Activated T-cell treated with anti-CD3 and anti-CD28 coated beads for 48 hours (primary cell): ENCODE measurements at places on chromosomes 1 and 21.

DNA sequence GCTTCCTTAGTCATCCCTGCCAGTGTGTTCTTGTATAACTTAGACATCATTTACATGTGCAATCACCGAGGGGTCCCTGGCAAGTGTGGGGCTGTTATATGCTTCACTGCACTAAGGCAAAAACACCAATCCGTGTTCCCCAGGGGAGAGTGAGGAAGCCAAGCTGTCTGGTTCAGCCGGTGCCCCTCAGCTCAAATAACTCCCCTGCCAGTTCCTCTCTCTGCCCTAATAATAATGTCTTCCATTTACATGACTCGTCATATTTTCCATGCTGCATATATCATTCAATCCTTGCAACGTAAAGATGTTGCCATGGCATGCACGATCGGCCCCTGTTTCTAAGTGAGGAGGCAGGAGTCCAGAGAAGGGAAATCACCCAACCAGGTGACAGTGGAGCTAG, 24.4 kb upstream of the NDC1 start:
- no peak for DNase-seq

GRCh38 chr1:245516284-245516759, 361.5 kb downstream of the KIF26B start:
- no peak for DNase-seq

- DNase-seq = peak; percentile 64
These were observed 60.3 kb downstream of the STUM start for GRCh38 chr1:226608699-226609505.

GRCh38 chr1:22983944-22984343, 11.3 kb upstream of the LACTBL1 start:
- no peak for DNase-seq

- DNase-seq = no peak
These were observed 26.6 kb upstream of the DNM3 start for GRCh38 chr1:171814692-171815091.

DNA sequence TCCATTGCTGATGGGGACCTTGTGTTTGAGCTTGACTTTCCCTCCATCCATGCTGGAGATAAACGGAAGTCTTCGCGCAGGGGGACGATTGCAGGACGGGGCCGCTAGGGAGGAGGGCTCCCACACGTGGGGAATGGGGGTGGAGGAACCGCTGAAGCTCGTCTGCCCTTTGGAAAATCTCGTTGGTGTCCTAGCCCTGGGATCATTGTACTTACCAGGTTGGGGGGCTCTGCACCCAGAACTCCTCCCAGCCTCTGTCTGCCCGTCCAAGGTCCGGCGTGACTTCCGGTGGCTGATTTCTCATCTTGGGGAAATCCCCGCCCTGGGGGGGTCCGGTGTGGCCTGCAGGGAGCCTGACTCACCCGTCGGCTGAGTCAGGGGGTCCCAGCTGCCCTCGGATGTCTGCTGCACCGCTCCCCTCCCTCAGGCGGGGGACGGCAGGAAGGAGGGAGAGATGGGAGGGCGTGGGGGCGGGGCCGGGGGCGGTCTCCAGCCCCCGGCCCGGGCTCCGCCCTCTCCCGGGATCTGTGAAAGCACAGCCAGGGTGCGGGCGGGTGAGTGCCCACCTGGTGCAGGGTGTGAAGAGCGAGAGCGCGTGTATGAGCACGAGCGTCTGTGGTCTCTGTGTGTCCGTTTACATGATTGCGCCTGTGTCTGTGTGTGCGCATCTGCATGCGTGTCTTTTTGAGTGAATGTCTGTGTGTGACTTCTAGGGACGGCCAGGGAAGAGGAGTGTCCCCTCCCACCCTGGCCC, 35.8 kb downstream of the PIK3CD start:
- DNase-seq = peak; percentile 66

GRCh38 chr1:190353538-190354101, 124.0 kb downstream of the BRINP3 start:
- no peak for DNase-seq

GRCh38 chr1:160740133-160740688, 1.2 kb downstream of the SLAMF7 start:
- no peak for DNase-seq

DNA sequence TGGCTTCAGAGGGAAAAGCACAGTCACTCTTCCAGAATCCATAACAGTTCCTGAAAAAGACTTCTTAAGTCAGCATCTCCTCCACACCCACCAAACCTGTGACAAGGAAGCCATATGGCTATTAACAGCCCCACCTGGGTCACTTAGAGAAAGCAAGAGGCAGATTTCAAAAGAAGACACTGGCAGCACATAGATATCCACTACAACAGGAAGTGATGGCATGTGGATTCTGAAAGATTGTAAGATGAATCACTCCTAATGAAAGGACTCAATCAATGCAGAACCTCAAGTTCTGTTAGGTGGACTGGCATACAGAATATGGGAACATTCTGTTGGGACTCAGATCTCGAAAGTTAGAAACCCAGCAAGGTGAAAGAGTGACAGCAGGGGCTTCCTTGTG, 365.9 kb downstream of the TGFB2 start:
- DNase-seq = no peak

DNA sequence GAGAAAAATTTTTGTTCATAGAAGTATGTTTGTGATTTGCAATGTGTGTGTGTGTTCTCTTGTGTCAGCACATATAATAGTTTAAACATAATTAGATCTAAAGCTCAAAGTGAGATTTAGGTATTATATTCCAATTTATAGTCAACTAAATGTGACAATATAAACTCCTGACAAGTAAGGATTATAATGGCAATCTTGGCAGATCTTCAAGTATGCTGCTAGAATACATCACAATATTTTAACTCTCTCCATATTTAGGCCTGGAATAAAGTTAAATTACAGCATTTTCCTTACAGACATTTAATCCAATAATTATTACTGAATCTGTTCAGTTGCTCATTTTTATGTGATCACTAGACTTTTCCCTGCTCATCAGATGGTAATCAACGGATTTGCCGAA, 65.8 kb downstream of the LYPLAL1 start:
- DNase-seq = no peak

- DNase-seq = no peak
These were observed 699.8 kb downstream of the PTPRU start for GRCh38 chr1:29936031-29936544.

- no peak for DNase-seq
These were observed 213.7 kb downstream of the ASTN1 start for GRCh38 chr1:176950736-176951324.

GRCh38 chr21:38646213-38646837, 148.0 kb upstream of the ERG start:
- DNase-seq = peak; percentile 31

DNA sequence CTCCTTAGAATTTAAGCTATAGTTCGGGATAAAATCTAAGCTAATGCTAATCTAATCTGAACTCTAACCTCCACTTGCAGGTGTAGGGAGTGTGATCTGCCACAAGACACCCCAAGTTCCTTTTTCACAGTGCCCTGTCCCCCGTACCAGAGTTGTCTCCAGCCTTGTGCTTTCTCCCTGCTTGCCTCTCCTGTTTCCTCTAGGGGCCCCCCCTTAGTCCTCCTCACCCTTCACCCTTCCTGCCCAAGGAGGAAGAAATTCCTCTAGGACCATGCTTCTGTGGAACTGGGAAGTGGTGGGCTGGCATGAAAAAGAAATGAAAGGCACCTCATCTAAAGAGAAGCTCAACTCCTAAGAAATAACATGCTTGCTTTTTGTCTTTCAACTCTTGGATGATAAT, 50.2 kb upstream of the BCL9 start:
- DNase-seq = no peak

GRCh38 chr1:225809842-225810578, at the start of gene EPHX1:
TSS of gene EPHX1 (plus strand) at chr1:225810124. CDS start at chr1:225828730, 18,606 bp downstream.
- DNase-seq = peak; percentile 78

DNA sequence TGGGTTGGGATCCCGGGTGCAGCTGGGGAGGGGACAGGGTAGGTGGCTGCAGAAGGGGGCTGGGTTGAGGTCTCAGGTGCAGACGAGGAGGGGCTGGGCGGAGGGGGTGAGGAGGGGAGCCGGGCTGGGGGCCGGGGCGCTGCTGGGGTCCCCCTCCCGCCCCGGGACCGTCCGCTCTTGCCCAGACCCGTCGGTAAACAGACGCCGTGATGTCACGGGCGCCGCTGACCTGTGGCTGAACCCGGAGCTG, 22.3 kb downstream of the DHRS3 start:
- DNase-seq = no peak

GRCh38 chr1:205004351-205004750, 38.7 kb upstream of the CNTN2 start:
- DNase-seq = no peak

- no peak for DNase-seq
These were observed 37.2 kb downstream of the WNT4 start for GRCh38 chr1:22105611-22106207.

DNA sequence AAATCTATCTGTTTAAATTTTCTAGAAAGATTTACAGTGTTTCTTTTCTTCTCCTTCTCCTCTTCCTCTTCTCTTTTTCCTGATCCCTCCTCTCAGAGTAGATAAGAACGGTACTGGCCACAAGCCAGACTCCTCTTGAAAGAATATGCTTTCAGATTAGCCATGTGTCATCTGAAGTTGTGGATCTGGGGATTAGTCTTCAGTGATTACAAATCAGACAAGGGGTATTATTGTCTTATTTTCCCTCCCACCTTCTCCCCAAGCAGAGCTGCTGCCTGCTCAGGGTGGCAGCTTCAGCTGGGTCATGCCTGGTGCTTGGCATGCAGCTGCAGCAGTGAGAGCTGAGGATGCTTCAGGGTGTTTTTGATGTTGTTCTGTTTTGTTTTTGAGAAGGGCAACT, 42.7 kb downstream of the SGIP1 start:
- DNase-seq = no peak

DNA sequence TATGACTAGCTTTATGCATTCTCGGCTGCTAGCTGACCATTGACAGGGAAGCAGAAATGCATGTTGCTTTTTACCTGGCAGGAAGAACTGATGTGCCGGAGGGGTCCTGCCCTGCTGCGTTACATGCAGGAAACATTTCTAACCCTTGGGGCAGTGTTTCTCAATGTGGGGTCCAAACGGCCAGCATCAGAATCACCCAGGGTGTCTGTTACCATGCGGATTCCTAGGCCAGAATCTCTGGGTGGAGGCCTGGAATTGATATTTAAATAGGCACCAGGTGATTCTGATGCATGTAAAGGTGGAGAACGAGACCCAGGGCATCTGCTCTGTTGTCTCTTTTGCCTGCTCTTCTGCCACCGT, 182.7 kb downstream of the PCP4 start:
- no peak for DNase-seq

GRCh38 chr1:83857103-83857502, 141.8 kb downstream of the TTLL7 start:
- DNase-seq = no peak

- no peak for DNase-seq
These were observed 3.8 kb downstream of the F13B start for GRCh38 chr1:197063212-197063611.

- no peak for DNase-seq
These were observed 36.5 kb downstream of the EVA1C start for GRCh38 chr21:32448803-32449594.

DNA sequence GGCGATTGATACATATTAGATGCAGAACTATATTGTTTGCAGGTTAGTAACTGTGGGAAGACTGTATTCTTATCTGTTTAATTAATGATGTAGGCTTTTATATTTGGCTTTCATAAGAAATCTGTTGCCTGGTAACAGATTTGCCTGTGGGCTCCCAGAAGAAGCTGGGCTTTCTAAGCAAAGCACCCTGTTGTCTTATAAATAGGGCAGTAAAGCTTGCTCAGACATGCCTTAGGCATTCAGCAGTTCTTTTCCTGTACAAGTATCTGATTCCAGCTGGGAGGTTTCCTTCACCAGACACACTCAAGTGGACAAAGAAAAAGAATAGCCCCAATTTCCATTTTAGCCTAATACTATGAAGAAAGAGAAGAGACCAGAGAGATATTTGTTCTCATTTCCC, 524.0 kb downstream of the LRRIQ3 start:
- DNase-seq = no peak

- DNase-seq = no peak
These were observed 8.0 kb downstream of the TMEM81 start for GRCh38 chr1:205076245-205076761.

DNA sequence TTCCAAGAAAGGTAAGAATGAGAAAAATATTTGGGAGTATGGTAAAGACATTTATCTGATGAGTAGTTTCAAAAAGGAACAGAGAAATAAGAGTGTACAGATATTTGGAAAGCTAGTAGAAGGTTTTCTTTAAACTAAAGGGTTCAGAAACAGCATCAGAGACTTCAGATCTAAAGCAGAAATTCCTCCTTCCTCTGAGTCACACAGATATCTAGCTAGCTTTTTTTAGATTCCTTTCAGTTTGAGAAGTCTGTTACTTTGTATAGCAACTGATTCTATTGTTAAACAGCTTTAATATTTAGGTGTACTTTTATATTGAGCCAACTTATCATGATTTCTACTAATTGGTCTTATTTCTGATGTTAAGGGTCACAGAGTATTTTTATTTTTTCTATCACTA, 4.7 kb downstream of the AMY2B start:
- no peak for DNase-seq

DNA sequence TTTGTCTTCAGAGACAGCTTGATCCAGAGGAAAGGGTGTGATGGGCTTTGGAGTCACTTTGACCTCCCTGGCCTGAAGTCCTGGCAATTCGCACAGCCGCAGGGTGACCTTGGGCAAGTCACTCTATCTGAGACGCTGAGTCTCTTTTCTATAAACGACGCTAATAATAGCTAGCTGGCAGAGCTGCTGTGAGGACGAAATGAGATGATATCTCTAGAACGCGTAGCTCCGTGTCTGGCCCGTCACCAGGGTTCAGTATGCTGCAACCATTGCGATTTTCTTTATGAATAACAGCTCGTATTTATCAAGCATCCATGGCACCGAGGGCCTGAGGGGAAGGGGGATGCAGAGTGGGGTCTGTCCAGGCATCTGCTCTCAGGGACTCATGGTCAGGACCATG, 58.7 kb downstream of the IGSF21 start:
- DNase-seq = no peak

- no peak for DNase-seq
These were observed 45.7 kb downstream of the KCNN3 start for GRCh38 chr1:154824179-154825000.
